ENCODE measurements at places on chromosomes 2 and 18.

- no peak for DNase-seq
Observed at GRCh38 chr2:38279201-38279600, 97.9 kb downstream of the ATL2 start.

DNA sequence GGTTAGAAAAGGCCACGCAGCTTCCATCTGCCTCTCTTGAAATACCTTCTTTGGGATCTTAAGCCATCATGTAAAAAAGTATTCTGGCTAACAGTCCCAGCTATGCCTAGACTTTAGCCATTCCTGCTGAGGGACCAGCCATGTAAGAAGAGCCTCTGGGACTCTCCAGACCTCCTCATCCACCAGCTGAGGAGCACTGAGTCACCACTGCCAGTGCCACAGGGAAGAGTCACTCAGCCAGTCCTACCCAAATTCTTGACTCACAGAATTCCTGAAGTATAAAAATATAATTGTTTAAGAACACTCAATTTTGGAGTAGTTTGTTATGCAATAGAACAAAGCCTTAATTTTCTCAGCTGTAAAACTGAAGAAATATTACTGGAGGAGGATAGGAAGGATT lies 436.7 kb downstream of the ZEB2 start:
- DNase-seq: no peak

- no peak for DNase-seq
Observed at GRCh38 chr2:154120706-154121105, 249.0 kb downstream of the GALNT13 start.

DNA sequence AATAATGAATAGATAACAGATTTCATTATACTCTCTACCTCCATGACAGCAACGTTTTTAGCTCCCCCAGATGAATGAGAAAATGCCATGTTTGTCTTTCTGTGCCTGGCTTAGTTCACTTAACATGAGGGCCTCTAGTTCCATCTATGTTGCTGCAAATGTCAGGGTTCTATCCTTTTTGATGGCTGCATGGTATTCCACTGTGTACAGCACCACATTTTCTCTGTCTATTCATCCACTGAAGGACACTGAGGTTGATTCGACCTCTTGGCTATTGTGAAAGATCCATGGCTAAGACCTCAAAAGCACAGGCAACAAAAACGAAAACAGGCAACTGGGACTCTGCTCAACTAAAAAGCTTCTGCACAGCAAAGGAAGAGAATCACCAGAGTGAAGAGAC lies 264.6 kb downstream of the HDAC4 start:
- DNase-seq: no peak

DNA sequence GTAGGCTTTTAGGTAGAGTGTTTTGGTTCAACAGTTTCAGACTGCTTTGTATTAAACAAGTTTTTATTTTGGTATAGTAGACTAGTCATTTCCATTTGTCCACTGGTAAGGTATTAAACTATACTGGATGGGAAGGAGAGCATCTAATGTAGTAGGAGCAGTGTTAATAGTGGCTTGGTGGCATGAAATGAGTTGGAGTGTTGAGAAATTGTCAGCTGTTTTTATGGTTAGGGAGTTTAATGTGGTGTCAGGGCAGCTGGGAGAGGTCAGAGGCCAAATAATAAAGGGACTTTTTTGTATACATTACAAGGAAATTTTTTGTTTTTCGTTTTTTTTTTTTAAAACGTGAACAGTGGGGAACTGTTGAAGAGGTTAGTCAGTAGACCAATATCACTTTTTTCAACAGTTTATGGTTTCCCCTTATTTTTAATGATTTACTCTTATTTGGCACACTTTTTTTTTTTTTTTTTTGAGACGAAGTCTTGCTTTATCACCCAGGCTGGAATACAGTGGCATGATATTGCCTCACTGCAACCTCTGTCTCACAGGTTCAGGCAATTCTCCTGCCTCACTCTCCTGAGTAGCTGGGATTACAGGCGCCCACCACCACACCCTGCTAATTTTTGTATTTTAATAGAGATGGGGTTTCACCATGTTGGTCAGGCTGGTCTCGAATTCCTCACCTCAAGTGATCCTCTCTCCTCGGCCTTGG lies 21.2 kb downstream of the ACTR3 start:
- no peak for DNase-seq

- no peak for DNase-seq
Observed at GRCh38 chr2:237058423-237058822, 27.3 kb upstream of the COPS8 start.

DNA sequence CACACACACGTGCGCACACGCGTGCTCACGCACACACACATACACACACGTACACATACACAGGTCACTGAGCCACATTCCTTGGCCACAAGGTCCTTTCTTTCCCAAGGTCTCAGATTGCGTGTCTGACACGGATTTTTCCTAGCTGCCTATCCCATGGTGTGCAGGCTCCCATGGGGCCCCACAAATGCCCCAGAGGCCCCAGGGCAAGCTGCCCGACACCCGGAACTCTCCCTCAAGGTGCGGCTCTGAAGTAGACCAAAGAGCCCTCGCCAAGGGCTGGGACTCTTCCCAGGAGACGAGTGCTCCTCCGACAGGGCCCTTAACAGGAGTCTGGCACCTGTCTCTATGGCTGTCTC lies 46.7 kb downstream of the SDC1 start:
- no peak for DNase-seq

DNA sequence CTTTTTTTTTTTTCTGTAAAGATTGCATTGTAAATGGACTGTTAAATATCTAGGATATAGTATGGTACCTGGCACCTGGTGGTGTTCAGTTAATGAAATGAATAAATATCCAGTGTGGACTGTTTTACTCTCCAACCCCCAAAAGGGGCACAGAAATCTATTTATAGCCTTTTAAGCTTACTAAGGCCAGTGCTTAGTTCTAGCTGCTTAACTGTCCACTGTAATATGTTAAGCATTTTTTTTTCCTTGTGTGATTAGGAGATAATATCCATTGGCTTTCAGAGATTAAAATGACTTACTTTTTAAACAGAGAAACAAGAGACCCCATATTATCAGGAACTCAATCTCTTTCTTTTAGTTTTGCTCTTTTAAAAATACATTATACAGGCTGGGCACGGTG lies 84.4 kb downstream of the ZNF532 start:
- no peak for DNase-seq

- no peak for DNase-seq
Observed at GRCh38 chr2:17373741-17374140, 144.5 kb downstream of the RAD51AP2 start.

GRCh38 chr2:239471011-239471792 lies 70.4 kb upstream of the HDAC4 start:
- no peak for DNase-seq

- DNase-seq: no peak
Observed at GRCh38 chr2:75994759-75995158, 284.0 kb upstream of the GCFC2 start.

DNA sequence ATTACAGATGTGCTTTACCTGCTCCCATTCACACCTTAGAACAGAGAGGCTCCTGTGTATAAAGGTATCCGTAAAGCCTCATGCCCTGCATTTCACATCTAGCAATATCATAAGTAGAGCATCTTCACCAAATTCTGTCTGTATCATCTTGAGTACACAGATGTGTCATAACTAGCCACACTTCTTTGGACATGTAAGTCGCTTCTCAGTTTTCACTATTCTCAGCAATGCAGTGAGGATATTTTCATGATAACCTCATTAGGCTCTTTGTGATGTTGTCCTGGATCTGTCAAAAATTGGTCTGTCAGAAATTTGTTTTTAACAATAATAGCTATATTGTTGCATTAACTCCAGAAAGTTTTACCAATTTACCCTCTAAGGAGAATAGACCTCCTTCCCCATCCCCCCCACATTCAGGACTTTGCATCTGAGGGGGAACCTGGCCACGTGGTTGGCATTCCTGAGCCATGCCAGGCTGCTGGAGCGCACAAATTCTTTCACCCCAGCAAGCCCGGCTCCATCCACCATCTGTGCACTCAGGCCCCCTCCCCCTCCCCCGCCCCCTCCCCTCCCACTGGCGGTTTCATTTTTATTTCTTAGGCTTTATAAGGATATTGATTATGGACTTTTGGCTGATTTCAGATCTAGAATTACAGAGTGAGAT lies 34.1 kb downstream of the AGAP1 start:
- DNase-seq: no peak

DNA sequence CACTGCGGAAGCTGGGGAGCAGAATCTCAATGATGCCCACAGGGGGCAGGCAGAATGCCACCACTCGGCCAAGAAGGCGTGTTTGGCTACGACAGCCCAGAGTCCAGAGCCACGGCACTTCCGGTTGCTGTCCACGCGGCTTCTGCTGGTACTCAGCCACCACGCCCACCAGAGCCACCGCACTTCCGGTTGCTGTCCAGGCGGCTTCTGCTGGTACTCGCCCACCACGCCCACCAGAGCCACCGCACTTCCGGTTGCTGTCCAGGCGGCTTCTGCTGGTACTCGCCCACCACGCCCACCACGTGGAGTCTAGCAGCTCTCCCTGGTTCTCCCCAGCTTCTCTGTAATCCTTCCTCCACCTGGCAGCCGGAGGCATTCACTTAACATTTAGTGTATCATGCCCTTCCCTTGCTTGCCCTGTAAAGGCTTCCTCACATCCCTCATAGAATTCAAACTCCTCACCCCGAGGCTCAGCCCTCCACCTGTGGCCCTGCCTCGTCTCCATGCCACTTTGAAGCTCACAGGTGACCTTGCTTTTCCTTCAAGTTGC lies 40.1 kb upstream of the APCDD1 start:
- no peak for DNase-seq

DNA sequence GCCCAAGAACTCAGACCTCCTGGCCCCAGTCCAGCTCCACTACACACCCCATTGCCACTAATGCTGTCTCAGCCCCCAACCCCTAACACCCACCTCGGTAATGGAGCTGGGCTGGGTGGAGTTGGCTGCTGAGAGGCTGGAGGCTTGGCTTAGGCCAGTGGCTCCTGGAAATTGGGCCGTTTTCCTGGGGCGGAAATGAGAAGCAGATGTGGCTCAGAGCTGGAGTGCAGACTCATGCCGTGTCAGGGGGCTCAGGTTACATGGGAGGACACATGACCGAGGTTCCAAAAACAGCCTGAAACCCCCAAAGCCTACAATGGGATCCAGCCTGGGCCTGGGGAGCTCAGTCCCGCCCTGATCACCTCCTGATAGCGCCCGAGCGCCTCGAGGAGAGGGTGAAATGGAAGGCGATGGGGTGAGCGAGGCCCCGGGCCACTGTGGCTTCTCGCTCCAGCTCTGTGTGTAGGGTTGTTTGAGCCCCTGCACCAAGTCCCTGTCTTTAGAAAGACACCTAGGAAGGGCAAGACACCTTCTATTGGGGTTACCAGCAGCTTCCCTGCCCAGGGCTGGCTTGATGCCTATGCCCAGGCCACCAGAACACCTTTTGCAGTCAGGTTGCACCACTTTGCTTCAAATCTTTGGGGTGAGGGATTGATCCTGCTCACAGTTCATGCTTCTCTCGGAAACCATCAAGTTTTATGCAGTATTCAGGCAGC lies 175.7 kb upstream of the HAAO start:
- no peak for DNase-seq

GRCh38 chr2:218746960-218747359 lies 35.0 kb upstream of the CYP27A1 start:
- DNase-seq: no peak

GRCh38 chr2:118371515-118371914 lies 283.2 kb downstream of the INSIG2 start:
- DNase-seq: no peak

DNA sequence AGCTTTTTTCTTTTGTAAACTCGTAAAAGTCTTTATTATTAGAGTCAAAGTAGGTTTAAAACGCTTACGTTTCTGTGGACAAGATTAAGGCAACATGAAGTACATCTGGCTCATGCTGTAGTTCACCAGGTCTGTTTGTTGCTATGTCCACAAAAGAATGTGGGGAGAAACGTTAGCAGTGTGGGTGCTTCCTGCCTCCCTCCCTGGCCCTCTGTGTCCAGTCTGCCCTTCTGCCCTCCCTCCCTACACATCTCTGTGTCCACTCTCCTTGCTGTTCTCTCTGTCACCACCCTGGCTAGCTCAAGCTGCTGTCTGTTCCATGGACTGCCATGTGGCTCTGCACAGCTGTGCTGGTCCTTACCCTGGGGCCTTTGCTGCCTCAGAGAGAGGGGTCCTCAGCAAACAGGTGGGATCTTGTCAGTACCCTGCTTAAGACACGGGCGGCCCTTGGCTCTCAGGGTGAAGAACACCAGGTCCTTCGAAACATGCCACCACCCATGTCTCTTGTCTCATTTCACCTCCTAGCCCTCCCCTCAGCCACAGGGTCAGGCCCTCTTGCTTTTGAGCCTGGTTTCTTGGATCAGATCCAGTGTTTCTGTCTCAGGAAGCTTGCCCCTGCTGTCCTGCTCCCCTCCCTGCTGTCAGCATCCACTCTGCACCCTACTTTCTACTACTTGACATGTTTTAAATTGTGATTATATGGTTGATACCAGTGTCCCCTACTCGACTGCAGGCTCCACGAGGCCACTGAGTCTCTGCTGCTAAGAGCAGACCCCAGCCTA lies 79.2 kb downstream of the LIMS1 start:
- DNase-seq: no peak

DNA sequence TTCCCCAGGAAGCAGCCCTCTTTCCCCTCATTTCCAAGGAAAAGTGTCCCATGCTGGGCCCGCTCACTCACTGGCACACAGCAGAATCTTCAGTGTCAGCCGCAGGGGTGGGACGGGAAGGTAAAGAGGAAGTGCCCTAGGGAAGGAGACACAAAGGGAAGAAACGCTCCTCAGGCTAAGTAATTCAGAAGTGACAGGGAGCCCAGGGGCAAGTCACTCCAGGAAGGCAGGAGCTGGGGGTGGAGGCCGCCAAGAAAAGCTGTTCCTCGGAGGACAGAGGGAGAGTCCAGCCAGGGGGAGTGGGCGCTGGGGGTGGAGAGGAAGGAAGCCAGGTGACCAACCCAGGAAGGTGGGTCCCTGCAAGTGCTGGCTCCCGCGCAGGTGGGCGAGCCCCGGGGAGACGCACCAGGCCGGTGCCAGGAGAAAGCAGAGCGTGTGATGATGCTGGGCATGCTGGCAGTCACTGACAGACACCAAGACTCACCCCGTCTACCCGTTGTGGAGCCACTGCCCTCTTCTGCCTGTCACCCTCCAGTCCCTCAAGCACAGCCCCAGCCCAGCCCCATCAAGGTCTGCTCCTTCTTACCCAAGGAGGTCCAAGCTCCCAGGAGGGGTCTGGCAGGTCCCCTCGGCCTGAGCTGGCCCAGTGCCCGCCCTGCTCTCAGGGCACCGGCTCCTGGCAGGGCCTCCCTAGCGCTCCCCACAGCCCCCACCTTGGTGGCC lies 21.7 kb downstream of the HDAC4 start:
- DNase-seq: no peak

DNA sequence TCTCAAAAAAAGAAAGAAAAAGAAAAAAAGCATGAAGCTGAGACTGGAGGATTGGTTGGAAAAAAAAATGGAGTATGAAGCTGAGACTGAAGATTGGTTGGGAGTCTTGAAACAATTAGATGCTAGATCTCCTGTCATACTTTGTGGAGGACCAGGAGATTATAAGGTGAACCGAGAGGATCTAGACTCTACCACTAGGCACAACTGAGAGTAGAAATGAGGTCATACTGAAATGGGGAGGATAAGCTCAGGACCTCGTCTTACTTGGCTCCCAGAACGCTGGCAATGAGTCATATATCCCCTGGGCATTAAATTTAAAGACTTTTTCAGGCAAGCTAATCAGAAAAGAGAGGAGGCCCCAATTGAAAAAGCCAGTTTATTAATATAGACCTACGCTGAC lies 3.3 kb upstream of the ORC2 start:
- no peak for DNase-seq
